ENCODE measurements at places on chromosomes 4 and X. TPM values are rescaled to one million over a fixed set of nuclear protein-coding genes. Genes with fewer than 3 reads are reported as not detected.

- no peaks in the 10 kb centered on the region for H3K27me3 ChIP-seq
- H3K4me1 ChIP-seq, result no peaks in the 10 kb centered on the region
- H3K36me3 ChIP-seq, result no peaks in the 10 kb centered on the region
Observed at GRCh38 chr4:4362991-4363697, 23.8 kb upstream of the NSG1 start.

- no peaks in the 10 kb centered on the region for H3K36me3 ChIP-seq
- DNase-seq, result no peak
- H3K4me1 ChIP-seq, result no peaks in the 10 kb centered on the region
- no peaks in the 10 kb centered on the region for H3K27me3 ChIP-seq
Observed at GRCh38 chrX:150035531-150035930, 97.2 kb upstream of the EOLA2 start.

The KIAA1210 gene
- total RNA-seq, result not detected

DNA sequence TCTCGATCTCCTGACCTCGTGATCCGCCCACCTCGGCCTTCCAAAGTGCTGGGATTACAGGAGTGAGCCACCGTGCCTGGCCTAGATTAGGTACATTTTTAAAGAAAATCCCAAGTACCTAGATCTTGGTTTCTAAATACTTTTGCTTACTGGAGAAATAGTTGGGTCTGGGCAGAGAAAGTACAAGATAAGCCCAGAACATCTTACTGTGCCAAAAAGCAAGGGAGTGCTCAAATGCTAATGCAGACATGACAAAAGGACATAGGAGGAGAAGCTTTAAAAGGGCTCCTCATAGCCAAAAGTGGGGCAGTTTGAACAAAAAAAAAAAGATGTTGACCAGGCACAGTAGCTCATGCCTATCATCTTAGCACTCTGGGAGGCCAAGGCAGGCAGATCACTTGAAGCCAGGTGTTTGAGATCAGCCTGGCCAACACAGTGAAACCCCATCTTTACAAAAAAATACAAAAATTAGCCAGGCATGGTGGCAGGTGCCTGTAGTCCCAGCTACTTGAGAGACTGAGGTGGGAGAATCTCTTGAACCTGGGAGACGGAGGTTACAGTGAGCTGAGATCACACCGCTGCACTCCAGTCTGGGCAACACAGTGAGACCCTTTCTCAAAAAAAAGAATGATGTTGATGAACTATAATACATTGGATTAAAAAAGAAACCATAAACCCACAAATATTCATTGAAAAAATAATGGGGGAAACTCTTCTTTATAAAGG lies 107.5 kb downstream of the APBB2 start:
- no peak overlapping the region for H3K27ac ChIP-seq
- no peak for DNase-seq
- no peaks in the 10 kb centered on the region for H3K36me3 ChIP-seq
- no peaks in the 10 kb centered on the region for H3K27me3 ChIP-seq

DNA sequence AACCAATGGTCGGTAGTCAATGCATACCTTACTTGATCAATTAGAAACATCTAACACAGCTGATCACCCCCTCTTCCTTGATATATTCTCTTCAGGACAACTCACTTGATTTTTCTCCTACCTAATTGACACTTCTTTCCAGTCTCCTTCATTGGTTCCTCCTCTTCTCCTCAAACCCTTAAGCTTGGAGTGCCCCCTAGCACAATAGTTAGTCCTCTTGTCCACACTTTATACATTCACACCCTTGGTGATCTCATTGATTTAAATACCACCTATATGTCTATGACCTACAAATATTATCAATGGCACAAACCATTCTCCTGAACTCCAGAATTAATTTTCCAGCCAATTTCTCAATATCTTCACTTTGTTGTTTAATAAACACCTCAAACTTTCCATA lies 724.0 kb downstream of the ADGRL3 start:
- H3K36me3 ChIP-seq, result no peaks in the 10 kb centered on the region
- DNase-seq, result no peak
- no peaks in the 10 kb centered on the region for H3K4me1 ChIP-seq
- H3K27me3 ChIP-seq, result no peaks in the 10 kb centered on the region
- no peak overlapping the region for H3K4me3 ChIP-seq

GRCh38 chr4:52545099-52546069 lies 113.7 kb downstream of the USP46 start:
- H3K4me1 ChIP-seq, result no peaks in the 10 kb centered on the region
- no peaks in the 10 kb centered on the region for H3K27me3 ChIP-seq
- no peaks in the 10 kb centered on the region for H3K36me3 ChIP-seq
- no peak overlapping the region for H3K27ac ChIP-seq
- H3K4me3 ChIP-seq, result no peak overlapping the region

GRCh38 chr4:156778606-156779005 lies 193.0 kb downstream of the PDGFC start:
- DNase-seq, result no peak
- H3K4me1 ChIP-seq, result peaks cover 31% of the 10 kb centered on the region
- no peak overlapping the region for H3K4me3 ChIP-seq

The COL4A5 gene
- 6.5 TPM for total RNA-seq

DNA sequence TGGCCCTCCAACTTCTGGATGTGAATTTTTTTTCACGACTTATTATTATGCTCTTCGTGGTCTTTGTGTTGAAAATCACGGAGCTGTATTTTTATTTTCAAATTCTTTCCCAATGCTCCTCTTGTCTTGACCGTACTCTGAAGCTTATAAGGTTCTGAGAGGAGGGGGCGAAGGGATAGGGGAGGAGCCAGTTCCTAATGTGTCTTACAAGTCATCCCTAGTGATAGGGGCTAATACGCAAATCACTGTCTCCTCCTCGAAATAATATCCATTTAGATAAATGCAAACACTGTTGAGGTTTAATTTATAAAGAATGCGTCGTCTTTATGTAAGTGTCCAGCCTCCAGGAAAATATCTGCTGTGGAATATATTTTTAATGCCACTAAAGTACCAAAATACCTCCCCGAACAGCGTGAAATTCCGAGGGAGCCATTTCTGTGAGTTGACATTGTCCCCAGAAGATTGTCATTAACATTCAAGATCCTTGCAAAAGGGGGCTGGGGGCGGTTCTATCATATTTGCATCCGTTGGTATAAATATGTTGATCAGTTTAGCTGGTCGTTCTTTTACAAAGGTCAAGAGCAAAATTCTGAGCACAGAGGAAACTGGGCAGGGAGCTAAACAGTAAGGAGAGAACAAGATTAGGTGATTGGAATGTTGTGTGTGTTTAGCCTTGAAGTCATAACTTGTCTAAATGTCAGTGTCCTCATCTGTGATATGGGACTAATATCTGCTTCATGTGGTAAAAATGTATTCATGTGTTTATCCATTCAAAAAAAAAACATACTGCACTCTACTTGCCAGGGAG lies 3.7 kb upstream of the FAT1 start:
- H3K36me3 ChIP-seq, result no peaks in the 10 kb centered on the region
- no peak for DNase-seq
- peaks cover 12% of the 10 kb centered on the region for H3K4me1 ChIP-seq
- H3K27ac ChIP-seq, result peak overlapping the region; percentile 97

DNA sequence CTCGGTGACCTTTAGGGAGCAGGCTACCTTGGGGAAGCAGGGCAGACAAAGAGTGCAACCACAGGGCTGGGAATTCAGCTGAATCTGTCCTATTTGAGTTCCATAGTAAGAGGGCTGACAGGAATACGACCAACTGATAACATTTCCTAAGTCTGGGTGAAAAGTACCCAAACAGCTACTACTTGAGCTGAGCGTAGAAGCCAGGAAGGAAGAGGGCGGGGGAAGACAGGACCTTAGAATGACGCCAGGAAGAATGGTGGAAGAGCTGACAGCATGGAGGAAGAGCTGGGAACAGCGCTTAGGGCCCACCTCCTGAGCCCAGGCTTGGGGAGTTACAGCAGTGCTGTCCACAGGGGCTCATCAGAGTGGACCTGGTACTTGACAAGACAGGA lies 14.4 kb downstream of the MECP2 start:
- DNase-seq, result no peak
- no peak overlapping the region for H3K27ac ChIP-seq
- H3K36me3 ChIP-seq, result no peaks in the 10 kb centered on the region
- no peak overlapping the region for H3K4me3 ChIP-seq
- no peaks in the 10 kb centered on the region for H3K27me3 ChIP-seq

- no peaks in the 10 kb centered on the region for H3K27me3 ChIP-seq
- no peak overlapping the region for H3K4me3 ChIP-seq
Observed at GRCh38 chr4:85933291-85933640, 426.6 kb downstream of the MAPK10 start.

The CXCL11 gene
- total RNA-seq, result not detected

DNA sequence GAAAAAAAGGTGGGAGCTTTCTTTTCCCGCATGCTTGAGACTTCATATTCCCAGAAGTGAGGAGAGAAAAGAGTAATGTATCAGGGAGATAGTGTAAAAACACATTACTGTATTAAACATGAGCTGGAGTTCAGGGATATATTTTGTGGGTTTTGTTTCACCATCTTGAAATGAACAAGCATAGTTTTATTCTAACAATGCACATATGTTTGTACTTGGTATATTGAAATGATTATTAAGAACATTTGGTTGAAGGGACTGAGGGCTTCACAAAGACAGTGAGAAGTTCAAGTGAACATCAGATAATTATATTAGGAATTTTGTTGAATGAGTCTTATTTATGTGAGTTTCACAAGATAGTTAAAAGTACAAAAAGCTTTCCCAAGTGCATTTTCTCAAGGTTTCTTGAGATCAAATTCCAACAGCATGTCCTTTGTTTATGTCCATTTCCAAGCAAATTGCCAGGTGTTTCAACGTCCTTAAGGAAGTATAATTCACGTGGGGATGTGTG lies 368.8 kb downstream of the ANKRD50 start:
- H3K27ac ChIP-seq, result no peak overlapping the region
- no peaks in the 10 kb centered on the region for H3K4me1 ChIP-seq
- no peak for DNase-seq
- no peak overlapping the region for H3K4me3 ChIP-seq

DNA sequence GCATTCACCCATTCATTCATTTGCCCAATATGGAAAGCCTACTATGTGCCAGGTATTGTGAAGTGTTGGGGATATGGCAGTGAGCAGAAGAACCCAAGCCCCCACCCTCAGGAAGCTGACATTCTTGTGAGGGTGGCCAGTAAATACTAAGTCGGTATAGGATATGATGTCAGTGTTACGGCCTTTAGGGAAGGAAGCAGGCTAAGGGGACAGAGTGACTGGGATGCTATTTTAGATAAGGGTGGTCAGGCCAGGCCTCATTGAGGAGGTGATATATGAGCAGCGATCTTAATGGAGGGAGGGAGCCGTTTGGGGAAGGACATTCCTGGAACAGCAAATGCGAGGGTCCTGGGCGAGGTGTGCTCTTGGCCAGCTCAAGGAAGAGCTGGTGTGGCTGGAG lies 2.0 kb downstream of the ATP6AP1 start:
- H3K36me3 ChIP-seq, result peaks cover 5% of the 10 kb centered on the region
- H3K27ac ChIP-seq, result no peak overlapping the region
- DNase-seq, result no peak

DNA sequence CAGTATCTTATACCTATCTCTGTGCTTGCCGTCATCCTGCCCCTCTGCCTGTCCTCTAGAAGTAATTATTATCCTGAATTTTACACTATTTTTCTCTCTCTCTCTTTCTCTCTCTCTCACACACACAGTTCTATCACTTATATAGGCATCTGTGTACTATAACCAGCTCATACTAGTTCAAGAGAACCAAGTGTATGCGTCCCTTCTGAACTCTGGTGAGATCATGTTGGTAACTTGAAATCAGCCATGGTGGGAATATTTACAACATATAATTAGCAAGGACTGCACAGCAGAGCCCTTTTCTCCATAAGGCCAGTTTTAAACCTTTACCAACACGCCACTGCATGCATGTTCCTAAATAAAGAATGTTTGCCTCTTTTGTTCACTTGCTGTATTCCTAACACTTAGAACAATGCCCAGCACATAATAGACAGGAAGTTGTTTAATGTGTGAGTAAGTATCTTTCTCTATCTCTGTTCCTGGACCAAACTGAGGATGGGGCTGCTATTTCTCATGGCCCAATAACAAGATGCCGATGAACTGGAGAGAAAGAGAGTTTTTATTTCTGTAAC lies 51.1 kb upstream of the IL21 start:
- no peaks in the 10 kb centered on the region for H3K36me3 ChIP-seq
- H3K4me1 ChIP-seq, result no peaks in the 10 kb centered on the region
- H3K27me3 ChIP-seq, result no peaks in the 10 kb centered on the region
- DNase-seq, result no peak

- H3K36me3 ChIP-seq, result no peaks in the 10 kb centered on the region
- H3K27me3 ChIP-seq, result no peaks in the 10 kb centered on the region
- H3K4me1 ChIP-seq, result no peaks in the 10 kb centered on the region
- H3K4me3 ChIP-seq, result no peak overlapping the region
- no peak overlapping the region for H3K27ac ChIP-seq
- no peak for DNase-seq
Observed at GRCh38 chr4:6235012-6235411, 34.6 kb upstream of the WFS1 start.

The KLKB1 gene
- 0.75 TPM for total RNA-seq

The ZNF711 gene
- total RNA-seq, result 3.7 TPM

DNA sequence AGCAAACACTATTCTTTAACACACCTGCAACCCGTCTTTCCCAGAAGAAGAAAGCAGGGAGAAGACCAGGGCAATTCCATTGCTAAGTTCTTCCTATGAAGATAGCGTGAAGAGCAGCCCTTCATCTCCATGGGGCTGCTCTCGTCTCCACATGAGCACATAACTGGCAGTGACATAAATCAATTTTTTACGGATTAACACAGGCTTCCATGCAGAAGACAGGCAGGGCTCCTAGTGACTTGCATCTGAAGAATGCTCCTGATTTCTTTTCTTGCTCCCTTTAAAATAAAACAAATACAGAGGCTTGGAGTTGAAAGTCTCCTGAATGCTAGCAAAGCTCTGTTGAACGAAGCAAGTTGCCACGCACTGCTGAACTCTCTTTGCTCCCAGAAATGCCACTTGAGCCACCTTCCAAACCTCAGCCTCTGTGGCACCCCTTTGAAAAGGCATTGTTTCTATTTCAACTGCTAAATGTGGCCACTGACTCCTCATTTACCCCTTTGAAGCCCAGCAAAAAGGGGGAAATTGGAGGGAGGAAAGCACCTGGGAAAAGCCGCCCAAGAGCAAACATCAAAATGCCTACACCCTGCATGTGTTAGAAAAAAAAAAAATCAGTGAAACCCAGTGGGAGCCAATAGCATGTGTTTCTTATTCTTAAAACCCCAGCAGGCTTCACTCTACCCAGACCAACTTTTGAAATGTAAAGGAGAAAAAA lies 383.7 kb downstream of the IDS start:
- H3K4me3 ChIP-seq, result no peak overlapping the region
- no peaks in the 10 kb centered on the region for H3K27me3 ChIP-seq
- no peak overlapping the region for H3K27ac ChIP-seq
- no peak for DNase-seq
- H3K4me1 ChIP-seq, result no peaks in the 10 kb centered on the region

- no peaks in the 10 kb centered on the region for H3K36me3 ChIP-seq
- H3K27ac ChIP-seq, result no peak overlapping the region
- H3K27me3 ChIP-seq, result no peaks in the 10 kb centered on the region
- DNase-seq, result no peak
Observed at GRCh38 chr4:52780617-52781354, 29.6 kb upstream of the ERVMER34-1 start.

- H3K4me1 ChIP-seq, result no peaks in the 10 kb centered on the region
- H3K27ac ChIP-seq, result peak overlapping the region; percentile 29
- H3K4me3 ChIP-seq, result no peak overlapping the region
- H3K27me3 ChIP-seq, result no peaks in the 10 kb centered on the region
Observed at GRCh38 chrX:125757794-125758564, 408.1 kb downstream of the DCAF12L2 start.

GRCh38 chr4:38935391-38936073 lies 67.9 kb downstream of the FAM114A1 start:
- DNase-seq, result no peak
- H3K36me3 ChIP-seq, result peaks cover 89% of the 10 kb centered on the region
- H3K4me3 ChIP-seq, result no peak overlapping the region

All from right atrium auricular region (tissue), 2 donors.